Skeletal muscle cell (primary cell): ENCODE measurements at places on chromosomes 11 and 22.
A peak's percentile ranks its signal among the peaks of the same experiment; 100 is the strongest.

- no peak for DNase-seq
Measured at GRCh38 chr11:3086114-3086513, 28.9 kb upstream of the CARS1 start.

DNA sequence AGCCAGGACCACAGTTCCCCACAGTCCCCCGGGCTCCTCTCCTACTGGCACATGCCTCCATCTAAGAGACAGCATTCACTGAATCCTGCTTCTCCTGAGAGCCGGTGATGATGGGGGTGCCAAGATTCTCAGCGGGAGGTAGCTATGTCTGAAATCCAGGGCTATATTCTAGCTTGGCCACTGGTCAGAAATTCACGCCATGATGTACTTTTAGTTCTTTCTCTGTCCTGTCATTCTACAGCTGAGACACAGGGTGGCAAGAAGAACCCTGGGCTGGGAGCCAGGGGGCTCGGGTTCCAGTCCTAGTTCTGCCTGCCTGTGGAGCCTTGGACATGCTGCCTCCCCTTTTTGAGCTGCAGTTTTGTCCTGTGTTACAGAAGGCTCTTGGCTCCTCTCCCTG, 59.2 kb upstream of the PHOX2A start:
- DNase-seq = no peak

DNA sequence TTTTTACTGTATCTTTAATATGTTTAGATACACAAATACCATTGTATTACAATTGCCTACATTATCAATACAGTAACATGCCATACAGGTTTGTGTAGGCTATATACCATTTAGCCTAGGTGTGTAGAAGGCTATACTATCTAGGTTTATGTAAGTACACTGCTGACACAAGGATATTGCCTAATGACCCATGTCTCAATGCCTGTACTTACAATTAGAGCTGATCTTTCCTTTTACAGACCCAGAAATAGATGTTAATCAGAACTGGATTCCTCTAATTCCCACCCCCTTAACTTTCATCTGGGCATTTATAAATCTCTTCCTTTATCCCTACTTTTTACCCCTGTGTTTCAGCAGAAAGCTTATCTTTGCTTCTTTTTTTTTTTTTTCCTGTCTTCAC, 229.5 kb downstream of the METTL15 start:
- DNase-seq = no peak

- no peak for DNase-seq
Measured at GRCh38 chr11:100923555-100923954, 206.1 kb downstream of the PGR start.

GRCh38 chr11:45518141-45518832, 147.1 kb downstream of the CHST1 start:
- DNase-seq = no peak

DNA sequence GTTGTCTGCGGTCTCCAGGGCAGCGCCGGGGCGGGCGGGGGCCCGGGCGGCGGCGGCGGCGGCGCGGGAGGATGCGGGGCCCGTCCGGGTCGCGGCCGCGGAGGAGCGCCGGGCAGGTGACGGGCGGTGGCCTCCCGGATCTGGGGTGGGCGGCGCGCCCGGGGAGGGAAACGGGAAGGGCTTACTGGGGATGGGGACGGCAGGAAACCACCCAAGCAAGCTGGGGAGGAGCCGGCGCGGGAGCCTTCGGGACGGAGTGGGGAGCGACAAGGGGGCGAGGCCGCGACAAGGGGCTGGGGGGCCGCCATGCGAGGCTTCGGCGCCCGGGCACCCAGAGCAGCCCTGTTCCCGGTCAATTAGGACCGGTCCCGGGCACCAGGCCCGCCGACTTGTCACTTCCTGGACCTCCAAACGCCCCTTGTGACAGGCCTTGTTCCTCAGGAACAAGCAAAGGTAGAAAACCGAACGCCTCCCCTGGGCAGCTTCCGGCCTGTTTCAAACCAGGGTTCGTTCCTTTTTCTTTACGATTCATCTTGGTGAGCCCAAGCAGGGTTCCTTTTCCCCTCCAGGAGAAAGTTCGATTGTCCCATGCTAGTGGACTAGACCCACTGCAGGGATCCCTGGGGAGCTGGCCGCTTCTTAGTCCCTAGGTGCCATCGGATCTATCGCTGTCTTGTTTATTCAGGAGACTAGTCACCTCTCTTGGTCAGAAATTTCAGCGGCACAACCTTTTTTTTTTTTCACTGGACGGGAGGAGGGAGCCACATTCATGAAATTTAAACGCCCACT, 492 bp downstream of the JHY start:
- no peak for DNase-seq

DNA sequence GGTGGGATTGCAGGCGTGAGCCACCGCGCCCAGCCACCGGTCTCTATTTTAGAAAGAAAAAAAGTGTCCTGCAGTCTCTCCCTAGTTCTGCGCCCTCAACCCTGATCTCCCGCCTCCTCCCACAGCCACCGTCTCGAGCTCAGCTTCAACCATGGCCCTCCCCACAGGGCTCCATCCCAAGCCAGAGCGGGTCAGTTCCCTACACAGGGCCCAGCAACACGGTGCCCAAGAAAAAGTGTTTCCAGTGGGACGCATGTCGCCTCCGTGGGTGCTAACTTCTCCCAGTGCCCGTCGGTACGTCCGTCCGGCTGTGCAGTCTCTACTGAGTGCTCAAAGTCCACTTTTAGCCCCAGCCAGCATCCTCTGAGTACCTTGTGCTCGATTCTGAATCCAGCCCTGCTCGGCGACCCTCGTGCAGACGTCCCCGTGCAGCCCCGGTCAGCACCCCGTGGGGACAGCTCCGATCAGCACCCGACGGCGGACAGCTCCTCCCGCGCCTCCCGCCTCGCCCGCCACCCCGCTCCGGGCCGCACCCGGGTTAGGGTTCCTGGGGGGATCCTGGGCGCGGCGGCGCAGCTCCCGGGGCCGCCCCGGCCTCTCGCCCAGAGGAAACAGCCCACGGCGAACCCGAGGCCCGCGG, 657 bp upstream of the MAPK8IP2 start:
- no peak for DNase-seq

GRCh38 chr11:34411111-34411510, 27.6 kb upstream of the CAT start:
- no peak for DNase-seq

GRCh38 chr11:79110796-79111195, 330.0 kb downstream of the TENM4 start:
- no peak for DNase-seq

- DNase-seq = no peak
Measured at GRCh38 chr11:45649544-45650165, 15.8 kb downstream of the CHST1 start.

DNA sequence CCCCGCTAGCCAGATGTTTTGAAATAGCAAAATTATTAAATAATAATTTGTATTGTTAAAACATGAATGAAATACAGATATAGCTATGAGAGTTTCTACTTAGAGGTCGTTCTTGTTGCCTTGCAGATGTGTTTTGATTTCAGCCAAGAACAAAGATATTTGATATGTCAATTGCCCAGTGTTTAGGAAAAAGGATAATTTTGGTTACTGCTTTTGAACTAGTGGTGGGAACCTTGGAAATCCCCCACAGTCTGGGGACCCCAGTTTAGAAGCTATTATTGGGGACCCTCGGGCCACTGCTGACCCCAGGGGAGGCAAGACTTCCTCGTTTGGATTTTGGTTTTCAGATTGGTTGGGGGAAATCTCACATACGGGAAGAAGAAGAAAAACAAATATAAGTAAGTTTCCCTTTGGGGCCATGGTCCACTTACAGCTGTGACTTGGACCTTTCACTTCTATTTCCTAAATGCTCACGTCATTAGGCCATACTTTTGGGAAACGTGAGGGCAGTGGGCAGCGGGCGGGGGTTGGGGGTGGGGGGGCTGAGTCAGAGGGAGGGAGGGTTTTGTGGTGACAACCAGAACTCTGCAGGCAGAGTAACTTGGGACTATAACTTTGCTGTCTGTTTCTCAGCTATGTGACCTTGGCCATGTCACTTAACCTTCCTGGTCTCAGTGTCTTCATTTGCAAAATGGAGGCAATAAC, 37.0 kb downstream of the LDLRAD3 start:
- peak; percentile 60 for DNase-seq

DNA sequence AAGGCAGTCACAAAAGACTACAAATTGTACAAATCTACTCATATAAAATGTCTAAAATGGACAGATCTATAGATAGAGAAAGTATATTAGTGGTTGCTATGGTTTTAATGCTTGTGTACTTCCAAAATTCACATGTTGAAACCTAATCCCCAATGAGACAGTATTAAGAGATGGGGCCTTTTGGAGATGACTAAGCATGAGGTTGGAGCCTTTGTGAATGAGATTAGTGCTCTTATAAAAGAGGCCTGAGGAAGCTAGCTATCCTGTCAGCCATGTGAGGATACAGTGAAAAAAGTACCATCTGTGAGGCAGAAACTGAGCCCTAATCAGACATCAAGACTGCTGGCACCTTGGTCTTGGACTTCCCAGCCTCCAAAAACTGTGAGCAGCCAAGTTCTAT, 82.6 kb downstream of the CYP2R1 start:
- no peak for DNase-seq

GRCh38 chr11:9379041-9379440, 5.4 kb upstream of the IPO7 start:
- DNase-seq = no peak

DNA sequence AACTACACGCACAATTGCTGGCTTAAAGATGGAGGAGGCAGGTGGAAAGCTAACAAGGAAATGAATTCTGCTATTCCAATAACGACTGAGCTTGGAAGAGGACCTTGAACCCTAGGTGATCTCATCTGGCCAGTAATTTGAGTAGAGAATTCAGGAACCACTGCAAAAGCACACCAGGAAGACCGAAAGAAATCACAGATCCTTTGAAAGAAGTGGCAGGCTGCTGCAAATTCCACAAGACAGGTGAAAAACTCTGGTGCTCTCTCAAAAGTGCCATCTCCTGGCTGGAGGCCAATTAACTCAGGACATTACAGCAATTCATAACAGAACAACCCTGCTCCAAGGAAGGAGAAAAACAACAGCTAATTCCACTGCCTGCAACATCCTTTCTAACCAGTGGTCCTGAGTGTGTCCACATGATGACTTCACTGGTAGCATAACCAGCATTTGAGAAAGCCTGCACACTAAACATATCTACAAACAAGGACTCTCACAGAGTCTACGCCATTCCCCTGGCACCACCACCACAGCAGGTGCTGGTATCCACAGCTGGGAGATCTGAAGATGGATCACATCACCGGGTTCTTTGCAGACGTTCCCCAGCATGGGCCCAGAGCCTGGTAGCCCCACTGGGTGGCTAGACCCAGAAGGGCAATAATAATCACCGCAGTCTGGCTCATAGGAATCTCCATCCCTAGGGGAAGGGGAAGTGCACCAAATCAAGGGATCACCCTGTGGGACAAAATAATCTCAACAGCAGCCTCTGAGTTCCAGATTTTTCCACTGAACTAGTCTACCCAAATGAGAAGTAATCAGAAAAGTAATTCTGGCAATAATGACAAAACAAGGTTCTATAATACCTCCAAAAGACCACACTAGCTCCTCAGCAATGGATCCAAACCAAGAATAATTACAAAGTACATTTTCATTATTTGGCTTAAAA, 44.9 kb upstream of the CLTCL1 start:
- DNase-seq = no peak

DNA sequence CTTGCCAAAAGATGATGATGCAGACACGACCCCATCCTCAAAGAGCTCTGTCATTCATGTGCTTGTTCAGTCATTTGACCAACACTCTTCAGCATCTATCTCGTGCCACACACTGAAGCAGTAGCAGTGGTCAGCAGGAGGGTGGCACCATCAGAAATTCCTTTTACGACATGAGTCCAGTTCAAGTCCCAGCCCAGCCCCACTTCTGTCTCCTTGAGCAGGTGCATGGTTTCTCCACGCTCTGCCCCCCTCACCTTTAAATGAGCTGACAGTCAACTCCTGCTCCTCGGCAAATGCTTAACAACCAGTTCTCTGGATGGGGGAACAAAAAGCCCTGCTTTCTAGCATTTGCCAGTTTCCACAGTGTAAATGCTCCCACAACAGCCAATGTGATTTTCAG, 60.9 kb downstream of the SYN3 start:
- DNase-seq = no peak

GRCh38 chr11:96049426-96049825, 125.5 kb upstream of the MTMR2 start:
- no peak for DNase-seq

DNA sequence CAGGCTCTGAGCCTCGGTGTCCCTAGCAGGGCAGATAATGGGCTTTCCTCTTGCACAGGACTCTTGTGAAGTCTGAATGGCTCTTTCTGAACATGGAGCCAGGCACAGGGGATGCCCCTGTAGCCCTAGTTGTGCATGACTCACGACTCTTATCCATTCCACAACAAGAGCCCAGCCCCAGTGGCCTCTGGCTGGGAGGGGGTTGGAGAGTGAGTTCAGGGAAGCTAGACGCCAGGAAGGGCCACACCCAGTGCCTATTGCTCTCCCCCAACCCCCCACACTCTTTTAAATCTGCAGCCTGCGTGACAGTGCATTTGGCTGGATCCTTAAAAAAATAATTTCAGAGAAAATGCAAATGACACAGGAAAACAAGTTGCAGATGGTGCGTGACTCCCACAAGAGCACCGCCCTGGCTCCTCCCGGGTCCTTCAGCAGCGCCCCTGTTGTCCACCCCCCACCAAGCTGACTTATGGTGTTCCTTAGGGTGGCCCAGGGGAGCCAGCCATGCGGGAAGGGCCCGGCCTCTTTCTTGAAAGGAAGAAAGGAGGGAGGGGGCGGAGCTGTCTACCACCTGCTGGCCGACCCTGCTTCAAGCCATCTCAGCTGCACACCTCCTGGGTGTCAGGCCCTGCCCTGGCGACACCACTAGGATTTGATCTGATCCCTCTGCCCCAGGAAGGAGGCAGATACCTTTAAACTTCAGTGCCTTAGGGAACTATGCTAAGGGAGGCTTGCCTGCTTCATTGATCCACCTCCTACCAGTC, 74.7 kb downstream of the MN1 start:
- peak; percentile 38 for DNase-seq

DNA sequence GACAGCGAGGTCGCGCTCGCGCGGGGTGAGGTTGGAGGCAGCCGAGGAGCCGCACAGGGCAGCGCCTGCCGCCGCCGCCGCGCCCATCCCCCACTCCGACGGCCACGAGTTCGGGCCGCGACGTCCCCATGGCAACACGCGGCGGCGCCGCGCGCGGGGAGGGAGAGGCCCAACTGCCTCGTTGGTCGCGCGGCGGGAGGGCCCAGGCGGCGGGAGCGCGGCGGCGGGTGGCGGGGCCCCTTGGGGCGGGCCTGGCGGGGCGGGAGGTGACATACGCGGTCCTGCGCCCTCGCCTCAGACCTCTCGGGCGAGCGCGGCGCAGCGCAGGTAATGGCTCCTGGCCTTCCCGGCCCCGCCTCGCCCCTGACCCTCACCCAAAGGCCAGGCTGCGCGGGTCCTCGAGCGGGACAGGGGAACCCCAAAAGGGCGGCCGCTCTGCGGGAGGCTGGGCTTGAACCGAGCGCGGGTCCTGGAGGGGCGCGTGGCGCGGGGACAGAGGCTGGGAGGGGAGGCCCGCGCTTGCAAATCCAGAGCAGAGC, at the start of gene DEUP1:
Gene DEUP1 (plus strand): TSS at position 297 of the 539 bp plus-strand sequence. CDS start 1,518 bp downstream, outside the sequence.
- no peak for DNase-seq

DNA sequence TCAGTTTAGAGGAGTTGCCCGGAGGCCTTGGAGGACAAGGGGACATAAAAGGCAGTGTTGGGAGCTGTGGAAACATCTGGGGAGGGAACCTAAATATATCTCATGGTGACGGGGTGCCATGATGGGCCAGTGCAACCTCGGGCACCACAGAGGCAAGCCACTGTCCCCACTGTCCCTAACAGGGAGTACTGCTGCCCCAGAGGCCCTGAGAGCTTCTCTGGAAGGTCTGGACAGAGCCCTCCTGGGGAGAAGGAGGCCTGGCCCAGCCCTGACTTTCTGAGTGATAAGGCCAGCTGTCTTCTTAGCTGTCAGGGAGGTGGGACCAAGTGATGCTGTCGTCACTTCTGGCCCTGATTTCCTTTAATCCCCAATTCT, 5.5 kb upstream of the P2RY6 start:
- DNase-seq = no peak

- DNase-seq = peak; percentile 40
Measured at GRCh38 chr11:78698612-78699011, 123.9 kb upstream of the NARS2 start.
